Hematopoietic multipotent progenitor cell treated with erythropoietin and hydrocortisone succinate and interleukin-3 and kit ligand, for 4 days (in vitro differentiated cells): ENCODE measurements at places on chromosomes 16 and 17.

- peak; percentile 21 for DNase-seq
Measured at GRCh38 chr16:56836410-56837230, 28.4 kb upstream of the SLC12A3 start.

- DNase-seq = no peak
Measured at GRCh38 chr16:87947356-87948118, 3.7 kb upstream of the BANP start.

GRCh38 chr17:43140396-43141332, 15.5 kb upstream of the BRCA1 start:
- peak; percentile 55 for DNase-seq

GRCh38 chr17:48628649-48629410, 2.7 kb upstream of the HOXB9 start:
- DNase-seq = no peak

GRCh38 chr17:82303944-82304808, 13.2 kb downstream of the CD7 start:
- no peak for DNase-seq

GRCh38 chr16:15773968-15774367, 82.9 kb downstream of the MYH11 start:
- DNase-seq = no peak

DNA sequence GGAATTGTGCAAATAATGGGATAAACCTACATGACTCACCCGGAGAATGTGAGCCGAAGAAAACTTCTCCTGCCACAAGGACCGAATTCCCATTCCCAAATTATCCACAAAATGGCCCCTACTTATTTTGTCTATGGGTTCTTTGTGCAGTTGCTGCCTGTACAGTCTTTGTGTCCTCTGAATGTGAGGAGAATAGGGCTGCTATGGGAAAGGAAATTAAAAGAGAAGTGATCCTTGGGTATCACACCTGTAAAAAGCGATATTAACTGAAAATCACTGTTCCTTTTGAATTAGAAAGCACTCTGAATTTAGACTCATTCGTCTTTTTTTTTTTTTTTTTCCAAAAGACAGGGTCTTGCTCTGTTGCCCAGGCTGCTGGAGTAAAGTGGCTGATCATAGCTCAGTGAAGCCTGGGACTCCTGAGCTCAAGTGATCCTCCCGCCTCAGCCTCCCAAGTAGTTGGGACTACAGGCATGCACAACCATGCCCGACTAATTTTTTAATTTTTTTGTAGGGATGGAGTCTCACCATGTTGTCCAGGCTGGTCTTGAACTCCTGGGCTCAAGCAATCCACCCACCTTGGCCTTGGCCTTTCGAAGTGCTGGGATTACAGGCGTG, 45.4 kb downstream of the CHD9 start:
- no peak for DNase-seq

GRCh38 chr17:7260651-7261378, 1.5 kb downstream of the CLDN7 start:
- peak; percentile 77 for DNase-seq
